ENCODE measurements at places on chromosomes 11 and 22.
A peak's percentile ranks its signal among the peaks of the same experiment; 100 is the strongest.

- no peak for DNase-seq
These were observed 48.6 kb upstream of the PARVG start for GRCh38 chr22:44131989-44132685.

DNA sequence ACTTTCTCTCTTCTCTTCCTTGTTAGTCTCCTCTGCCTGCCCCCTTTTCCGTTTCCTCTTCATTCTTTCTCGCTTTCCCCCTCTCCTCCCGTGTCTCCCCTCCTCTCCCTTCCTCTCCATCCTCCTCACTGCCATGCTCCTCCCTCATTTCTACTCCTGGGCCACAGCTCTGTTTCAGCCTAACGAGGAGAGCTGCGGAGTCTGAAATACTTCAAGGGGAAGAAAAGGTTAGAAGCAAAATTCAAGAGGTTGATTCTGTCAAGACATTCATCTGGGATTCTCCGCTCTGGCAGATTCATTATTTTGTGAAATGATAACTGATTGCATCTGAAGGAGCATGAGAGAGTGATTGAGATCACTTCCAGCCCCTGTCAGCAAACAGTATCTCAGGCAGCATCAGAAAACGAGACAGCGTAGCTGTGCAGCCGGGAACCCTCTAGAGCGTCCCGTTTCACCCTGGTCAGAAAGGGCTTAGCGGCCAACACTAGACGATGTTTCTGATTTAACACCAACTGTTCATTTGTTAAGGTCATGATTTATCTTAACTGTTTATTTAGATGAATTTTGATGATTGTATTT is 279.3 kb upstream of the B3GAT1 start:
- DNase-seq: no peak

DNA sequence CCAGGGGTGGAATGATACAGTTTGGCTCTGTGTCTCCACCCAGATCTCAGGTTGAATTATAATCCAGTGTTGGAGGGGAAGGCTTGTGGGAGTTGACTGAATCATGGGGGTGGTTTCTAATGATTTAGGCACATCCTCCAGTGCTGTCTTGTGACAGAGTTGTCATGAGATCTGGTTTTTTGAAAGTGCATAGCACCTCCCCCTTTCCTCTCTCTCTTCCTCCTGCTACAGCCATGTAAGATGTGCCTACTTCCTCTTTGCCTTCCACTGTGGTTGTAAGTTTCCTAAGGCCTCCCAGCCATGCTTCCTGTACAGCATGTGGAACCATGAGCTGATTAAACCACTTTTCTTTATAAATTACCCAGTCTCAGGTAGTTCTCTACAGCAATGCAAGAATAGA is 45.1 kb downstream of the THAP12 start:
- DNase-seq: no peak

DNA sequence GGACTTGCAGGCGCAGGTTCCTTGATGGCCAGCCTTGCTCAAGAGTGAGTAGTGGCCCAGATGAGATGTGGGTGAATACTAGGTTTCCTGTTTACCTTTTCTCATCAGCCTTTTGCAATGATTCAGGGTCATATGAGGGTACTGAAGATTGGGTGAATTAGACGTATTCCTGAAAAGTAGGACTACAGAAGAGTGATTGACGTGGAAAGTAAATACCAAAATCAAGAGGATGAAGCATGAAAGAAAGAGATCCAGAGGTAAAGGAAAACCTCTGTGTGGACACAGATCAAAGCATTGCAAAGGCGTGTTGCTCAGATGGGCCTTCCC is 59.9 kb downstream of the CYB5R2 start:
- DNase-seq: no peak

GRCh38 chr11:10784232-10785145 is 24.2 kb downstream of the EIF4G2 start:
- no peak for DNase-seq

DNA sequence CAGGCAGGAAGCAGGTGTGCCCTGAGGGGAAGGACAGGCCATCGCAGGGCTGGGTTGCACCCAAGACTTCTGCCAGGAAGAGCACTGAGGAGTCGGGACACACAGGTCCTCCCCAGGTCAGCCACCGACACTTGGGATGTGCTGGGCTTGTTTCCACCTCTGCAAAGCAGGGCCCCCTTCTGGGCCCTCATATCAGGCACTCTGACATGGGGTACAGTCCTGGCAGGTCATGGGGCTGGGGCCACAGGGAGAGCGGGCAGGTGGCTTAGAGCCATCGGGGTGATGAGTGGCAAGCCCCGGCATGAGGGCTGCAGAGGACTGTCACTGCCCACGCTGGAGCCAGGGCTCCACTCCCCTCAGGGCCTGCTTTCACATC is 7.9 kb upstream of the ADORA2A start:
- no peak for DNase-seq

GRCh38 chr22:45452565-45453379 is 39.3 kb downstream of the RIBC2 start:
- DNase-seq: no peak

DNA sequence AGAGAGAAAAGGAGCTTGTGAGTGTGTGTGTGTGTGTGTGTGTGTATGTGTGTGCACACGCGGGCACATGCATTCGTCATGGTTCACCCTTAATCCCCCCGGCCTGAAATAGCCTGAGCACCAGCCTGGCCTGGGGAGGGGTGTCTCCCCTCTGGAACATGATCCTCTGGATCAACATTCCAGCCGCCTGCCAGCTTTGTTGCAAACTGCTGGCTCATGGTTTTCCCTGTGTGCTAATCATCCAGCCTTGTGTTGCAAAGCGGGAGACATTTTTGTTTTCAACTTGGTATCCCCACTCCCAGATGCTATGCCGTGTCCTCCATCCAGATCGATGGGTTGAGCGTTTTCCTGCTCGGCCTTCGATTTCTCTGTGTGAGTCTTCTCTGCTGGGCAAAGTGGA is 94.3 kb downstream of the FEZ1 start:
- no peak for DNase-seq

- no peak for DNase-seq
These were observed 492.9 kb upstream of the ANO3 start for GRCh38 chr11:25838918-25839625.

GRCh38 chr11:16363706-16364105 is 7.4 kb upstream of the SOX6 start:
- DNase-seq: no peak

- peak; percentile 51 for DNase-seq
These were observed 6.6 kb downstream of the TSPAN4 start for GRCh38 chr11:849104-849824.

DNA sequence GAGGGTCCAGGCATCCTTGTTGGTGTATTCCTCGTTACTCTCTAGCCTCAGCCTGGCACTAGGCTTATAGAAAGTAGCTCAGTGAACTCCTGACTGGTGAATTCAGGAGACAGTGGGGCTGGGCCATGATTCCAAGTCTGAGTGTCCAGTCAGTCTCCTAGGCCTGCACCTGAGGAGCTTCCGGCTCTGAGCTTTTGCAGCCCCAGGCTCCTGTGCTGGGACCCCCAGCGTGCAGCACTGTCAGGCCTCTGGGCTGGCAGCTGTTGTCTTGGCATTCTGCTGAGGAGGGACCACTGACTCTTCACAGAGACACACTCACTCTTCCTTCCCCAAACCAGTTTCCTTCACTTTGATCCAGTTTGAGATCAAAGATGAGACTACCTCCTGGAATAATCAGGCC is 82.4 kb downstream of the CTTN start:
- no peak for DNase-seq

GRCh38 chr11:16016468-16016829 is 339.9 kb downstream of the SOX6 start:
- no peak for DNase-seq

DNA sequence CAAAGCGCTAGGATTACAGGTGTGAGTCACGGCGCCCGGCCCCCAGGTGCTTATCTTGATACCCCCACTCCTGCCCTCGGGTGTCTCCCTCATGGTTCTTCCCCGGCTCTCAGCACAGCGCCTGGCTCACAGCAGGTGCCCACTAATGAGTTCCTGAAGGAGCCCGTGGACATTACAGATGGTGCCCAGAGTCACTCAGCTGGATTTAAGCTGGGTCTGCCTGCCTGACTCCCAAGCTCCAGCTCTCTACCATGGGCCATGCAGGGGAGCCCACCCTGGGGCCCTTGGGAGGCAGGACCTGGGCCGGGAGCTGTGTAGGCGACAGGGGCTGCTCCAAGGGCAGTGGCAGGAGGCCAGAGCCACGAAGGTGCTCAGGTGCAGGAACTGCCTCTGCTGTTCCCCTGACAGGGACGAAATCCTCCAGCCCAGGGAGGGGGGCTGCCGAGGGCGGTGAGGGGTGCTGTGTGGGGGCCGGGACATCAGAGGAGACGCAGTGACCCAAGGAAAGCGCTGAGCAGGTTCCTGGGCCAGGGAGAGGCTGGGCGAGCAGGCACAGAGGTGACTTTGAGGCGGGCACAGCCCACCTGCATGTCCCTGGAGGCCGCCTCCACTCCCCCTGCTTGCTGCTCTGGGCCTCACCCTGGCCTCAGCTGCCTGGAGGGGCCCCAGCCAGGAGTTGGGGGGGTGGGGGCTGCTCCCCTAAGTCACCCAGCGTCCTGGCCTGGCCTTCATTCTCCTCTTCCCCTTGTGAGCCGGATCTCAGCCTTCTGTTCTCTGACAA is 14.6 kb upstream of the FLRT1 start:
- no peak for DNase-seq

DNA sequence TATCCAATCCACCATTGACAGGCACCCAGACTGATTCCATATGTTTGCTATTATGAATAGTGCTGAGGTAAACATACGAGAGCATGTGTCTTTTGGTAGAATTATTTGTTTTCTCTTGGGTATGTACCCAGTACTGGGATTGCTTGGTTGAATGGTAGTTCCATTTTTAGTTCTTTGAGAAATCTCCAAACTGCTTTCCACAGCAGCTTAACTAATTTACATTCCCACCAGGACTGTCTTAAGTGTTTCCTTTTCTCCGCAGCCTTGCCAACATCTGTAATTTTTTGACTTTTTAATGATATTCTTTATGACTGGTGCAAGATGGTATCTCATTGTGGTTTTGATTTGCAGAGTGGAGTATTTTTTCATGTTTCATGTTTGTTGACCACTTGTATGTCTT is 8.3 kb downstream of the FDX1 start:
- no peak for DNase-seq
